ENCODE measurements at places on chromosomes 1 and 21. TPM values are rescaled to one million over a fixed set of nuclear protein-coding genes. Genes with fewer than 3 reads are reported as not detected.
A peak's percentile ranks its signal among the peaks of the same experiment; 100 is the strongest.

Gene HES2
- polyA plus RNA-seq = 0.17 TPM

Gene SLC6A9
- polyA plus RNA-seq = 9.9 TPM

Gene GATAD2B
- 5.1 TPM for polyA plus RNA-seq

Gene GPATCH3
- 8.3 TPM for polyA plus RNA-seq

GRCh38 chr1:220921971-220922635 is 42.9 kb downstream of the HLX start:
- DNase-seq = no peak

- DNase-seq = no peak
Observed at GRCh38 chr1:220817907-220818306, 31.2 kb downstream of the MTARC1 start.

DNA sequence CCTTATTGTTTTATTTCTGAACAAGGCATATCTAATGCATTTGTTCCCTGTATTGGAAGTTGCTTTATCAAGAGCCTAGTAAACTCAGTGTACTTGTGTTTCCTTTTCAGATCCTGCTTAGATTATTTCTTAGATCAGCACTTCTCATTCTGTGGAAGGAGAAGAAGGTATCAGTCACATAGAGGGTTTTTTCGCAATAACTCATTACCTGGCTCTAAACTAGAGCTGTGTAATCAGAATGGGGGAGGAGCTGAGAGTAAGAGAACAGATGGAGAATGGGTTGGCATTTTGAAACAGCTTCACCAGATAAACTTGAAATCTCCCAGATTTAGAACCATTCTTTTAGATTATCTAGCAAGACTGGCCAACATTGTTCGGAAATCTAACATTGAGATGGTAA is 11.0 kb downstream of the AHCYL1 start:
- no peak for DNase-seq

GRCh38 chr1:160007577-160008200 is 24.1 kb downstream of the PIGM start:
- DNase-seq = peak; percentile 41

DNA sequence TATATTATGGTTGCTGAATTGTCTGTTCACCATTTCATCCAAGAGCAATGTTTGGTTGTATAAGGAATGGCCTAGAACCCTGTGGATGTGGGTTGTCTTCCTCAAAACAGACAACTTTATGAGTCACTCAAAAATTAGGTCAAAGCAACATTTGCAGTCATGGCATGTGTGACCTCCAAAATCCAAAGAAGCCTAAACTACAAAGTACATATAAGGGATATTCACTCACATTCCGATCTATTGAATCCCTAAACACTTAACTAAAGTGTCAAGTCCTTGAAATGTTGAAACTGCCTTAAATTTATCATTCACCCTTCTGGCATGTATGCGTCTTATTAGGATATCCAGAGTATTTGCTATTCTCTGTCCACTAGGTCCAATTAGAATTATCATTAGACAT is 491.5 kb downstream of the NUF2 start:
- no peak for DNase-seq

DNA sequence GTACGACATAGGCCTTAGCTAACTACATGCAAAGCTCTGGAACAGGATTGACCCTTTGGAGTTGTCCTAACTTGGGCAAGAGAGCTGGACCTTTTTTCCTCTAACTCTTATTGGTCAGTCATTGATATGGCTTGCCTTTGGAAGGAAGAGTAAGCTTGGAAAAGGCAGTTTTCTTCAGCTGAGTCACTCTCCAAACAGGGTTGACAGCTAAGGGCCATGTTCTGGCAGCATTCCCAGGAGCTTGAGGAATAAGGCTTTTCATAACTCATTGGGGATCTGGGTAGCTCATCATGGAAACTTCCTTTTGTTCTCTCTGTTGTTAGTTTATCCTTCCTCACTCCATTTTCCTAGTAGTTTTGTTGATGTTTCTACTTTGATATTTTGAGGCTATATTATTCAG is 14.5 kb upstream of the ERRFI1 start:
- DNase-seq = peak; percentile 96

DNA sequence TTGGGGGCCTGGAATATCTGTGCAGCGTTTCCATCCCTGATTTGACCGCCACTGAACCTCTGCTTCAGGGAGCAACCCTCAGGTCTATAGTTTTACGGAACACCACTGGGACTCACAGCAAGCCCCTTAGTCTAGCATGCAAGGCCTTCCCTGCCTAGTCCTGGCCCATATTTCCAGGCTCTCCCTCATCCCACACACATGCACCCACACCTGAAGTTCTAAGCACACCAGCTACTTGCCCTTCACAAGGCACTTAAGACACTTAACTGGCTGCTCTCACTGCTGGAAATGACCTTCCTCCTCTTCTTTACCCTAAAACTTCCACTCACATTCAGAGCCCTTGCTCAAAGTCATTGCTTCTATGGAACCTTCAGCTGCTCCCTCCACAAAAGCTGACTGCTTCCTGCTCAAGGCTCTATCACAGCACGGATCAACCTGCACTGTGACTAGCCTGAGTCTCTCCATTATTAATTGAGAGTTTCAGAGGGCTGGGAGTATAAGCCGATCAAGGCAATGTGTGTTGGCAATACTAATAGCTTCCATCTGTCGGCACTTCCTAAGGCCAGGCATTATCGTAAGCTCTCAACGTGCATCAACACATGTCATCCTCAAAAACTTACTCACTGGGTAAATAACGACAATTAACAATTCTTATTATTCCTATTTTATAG is 84.3 kb downstream of the RRAGC start:
- no peak for DNase-seq

DNA sequence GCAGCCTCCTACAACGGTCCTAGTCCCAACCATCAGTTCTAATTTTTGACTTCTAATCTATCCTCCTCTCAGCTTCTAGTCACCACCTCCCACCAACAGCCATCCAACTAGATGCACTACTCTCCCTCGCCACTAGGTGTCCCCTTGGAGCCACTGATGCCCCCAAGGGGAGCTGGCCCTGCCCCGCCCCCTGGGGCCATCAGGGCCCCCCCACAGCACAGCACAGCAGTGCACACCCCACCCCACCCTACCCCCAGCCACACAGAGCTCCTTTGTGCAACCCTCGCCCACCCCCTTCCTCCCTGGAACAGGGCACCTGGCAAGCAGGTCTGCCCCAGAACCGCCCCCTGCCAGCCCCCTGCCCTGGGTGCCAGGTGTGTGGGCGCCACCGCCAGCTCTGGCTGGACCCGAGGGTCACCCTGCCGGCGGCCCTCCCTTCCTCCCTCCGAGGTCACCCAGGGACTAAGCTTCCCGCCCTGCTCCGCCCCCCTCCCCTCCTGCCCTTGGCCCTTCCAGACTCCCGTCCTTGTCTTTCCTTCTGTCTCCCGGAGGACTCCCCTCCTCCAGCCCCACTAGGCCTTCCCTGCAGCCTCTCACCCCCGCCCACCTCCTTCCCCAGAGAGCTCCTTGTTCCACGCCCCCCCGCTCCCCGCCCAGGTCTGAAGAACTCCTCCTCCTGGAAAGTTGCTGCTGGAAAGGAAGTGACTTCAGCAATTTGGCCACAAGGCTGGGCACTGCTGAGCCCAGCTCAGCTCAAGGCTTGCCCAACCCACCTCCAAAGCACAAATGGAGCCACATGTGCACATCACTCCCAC is 47.0 kb downstream of the AHDC1 start:
- DNase-seq = peak; percentile 51

- no peak for DNase-seq
Observed at GRCh38 chr1:176742322-176742721, 279.3 kb downstream of the PAPPA2 start.

- DNase-seq = no peak
Observed at GRCh38 chr1:2192031-2192995, 2.3 kb downstream of the FAAP20 start.

GRCh38 chr1:194705123-194705854 is 1518.9 kb upstream of the B3GALT2 start:
- DNase-seq = no peak

GRCh38 chr21:15282665-15283064 is 217.9 kb upstream of the NRIP1 start:
- DNase-seq = no peak
